Naive thymus-derived CD4-positive, alpha-beta T cell (primary cell): ENCODE measurements at places on chromosomes 6 and 20.
A peak's percentile ranks its signal among the peaks of the same experiment; 100 is the strongest.

- H3K36me3 ChIP-seq: no peaks in the 10 kb centered on the region
- DNase-seq: no peak
- H3K4me1 ChIP-seq: no peaks in the 10 kb centered on the region
- H3K27me3 ChIP-seq: no peaks in the 10 kb centered on the region
- no peak overlapping the region for H3K4me3 ChIP-seq
Observed at GRCh38 chr20:47982574-47983360, 197.5 kb upstream of the SULF2 start.

- no peak for DNase-seq
- no peaks in the 10 kb centered on the region for H3K36me3 ChIP-seq
- no peaks in the 10 kb centered on the region for H3K4me1 ChIP-seq
- H3K27ac ChIP-seq: no peak overlapping the region
- no peaks in the 10 kb centered on the region for H3K27me3 ChIP-seq
- no peak overlapping the region for H3K4me3 ChIP-seq
Observed at GRCh38 chr20:62759981-62760431, 36.3 kb upstream of the MRGBP start.

DNA sequence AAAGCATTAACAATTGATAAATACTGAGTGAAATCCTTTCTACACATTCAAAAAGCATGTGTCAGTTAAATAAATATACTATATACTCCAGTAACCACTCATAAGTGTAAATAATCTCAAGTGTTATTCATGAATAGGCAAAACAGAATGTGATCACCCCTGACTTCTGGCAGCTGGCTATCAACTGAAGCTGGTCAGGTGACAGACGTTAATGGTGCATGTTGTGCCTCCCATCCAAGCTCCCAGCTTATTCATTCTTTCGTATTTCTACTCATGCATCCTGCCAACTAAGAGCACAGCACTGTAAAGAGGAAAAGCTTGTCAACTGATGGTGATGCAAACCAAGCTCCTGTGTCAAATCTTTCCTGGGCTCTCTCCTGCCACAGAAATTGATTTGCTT lies 7.7 kb downstream of the PSMB1 start:
- H3K27ac ChIP-seq: no peak overlapping the region
- peaks cover 15% of the 10 kb centered on the region for H3K4me1 ChIP-seq
- no peaks in the 10 kb centered on the region for H3K27me3 ChIP-seq
- no peak for DNase-seq
- H3K36me3 ChIP-seq: peaks cover 72% of the 10 kb centered on the region

GRCh38 chr6:18153311-18153703 lies 1.6 kb downstream of the TPMT start:
- H3K4me3 ChIP-seq: no peak overlapping the region
- no peak overlapping the region for H3K27ac ChIP-seq
- DNase-seq: no peak

GRCh38 chr6:56659721-56660380 lies 17.2 kb upstream of the DST start:
- H3K27me3 ChIP-seq: no peaks in the 10 kb centered on the region
- no peaks in the 10 kb centered on the region for H3K36me3 ChIP-seq
- H3K27ac ChIP-seq: no peak overlapping the region
- no peaks in the 10 kb centered on the region for H3K4me1 ChIP-seq

DNA sequence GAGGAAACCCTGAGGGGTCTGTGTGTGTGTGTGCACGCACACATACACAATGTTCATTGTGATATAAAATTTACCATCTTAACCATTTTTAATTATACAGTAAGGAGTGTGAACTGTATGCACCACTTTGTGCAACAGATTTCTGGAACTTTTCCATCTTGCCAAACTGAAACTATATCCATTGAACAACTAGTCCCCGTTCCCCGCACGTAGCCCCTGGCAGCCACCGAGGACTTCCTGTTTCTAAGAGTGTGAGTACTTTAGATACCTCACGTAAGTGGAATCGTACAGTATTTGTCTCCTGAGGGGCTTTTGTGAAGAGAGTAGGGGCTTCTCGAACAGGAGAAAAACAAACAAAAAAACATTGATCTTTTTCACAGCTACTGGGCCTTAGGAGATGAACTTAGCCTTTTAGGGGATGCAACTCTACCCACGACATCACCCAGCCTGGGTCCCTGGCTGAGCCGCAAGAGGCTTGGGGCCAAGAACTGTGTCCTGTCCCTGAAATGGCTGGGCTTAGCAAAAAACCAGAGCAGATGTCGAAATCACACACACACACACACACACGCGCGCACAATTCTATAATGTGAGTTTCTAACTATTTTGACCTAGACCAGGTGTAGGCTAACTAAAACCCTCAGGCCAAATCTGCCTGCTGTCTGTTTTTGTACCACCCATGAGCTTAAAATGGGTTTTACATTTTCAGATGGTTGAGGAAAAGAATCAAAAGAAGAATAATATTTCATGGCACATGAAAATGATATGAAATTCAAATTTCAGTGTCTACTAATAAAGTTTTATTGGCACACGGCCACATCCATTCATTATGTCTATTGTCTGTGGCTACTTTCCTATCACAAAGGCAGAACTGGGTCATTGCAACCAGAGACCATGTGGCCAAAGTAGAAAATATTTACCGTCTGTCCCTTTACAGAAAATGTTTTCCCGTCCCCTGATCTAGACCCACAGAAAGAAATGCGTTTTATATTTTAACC lies 144.2 kb downstream of the EYA2 start:
- no peak overlapping the region for H3K27ac ChIP-seq
- H3K4me3 ChIP-seq: no peak overlapping the region

DNA sequence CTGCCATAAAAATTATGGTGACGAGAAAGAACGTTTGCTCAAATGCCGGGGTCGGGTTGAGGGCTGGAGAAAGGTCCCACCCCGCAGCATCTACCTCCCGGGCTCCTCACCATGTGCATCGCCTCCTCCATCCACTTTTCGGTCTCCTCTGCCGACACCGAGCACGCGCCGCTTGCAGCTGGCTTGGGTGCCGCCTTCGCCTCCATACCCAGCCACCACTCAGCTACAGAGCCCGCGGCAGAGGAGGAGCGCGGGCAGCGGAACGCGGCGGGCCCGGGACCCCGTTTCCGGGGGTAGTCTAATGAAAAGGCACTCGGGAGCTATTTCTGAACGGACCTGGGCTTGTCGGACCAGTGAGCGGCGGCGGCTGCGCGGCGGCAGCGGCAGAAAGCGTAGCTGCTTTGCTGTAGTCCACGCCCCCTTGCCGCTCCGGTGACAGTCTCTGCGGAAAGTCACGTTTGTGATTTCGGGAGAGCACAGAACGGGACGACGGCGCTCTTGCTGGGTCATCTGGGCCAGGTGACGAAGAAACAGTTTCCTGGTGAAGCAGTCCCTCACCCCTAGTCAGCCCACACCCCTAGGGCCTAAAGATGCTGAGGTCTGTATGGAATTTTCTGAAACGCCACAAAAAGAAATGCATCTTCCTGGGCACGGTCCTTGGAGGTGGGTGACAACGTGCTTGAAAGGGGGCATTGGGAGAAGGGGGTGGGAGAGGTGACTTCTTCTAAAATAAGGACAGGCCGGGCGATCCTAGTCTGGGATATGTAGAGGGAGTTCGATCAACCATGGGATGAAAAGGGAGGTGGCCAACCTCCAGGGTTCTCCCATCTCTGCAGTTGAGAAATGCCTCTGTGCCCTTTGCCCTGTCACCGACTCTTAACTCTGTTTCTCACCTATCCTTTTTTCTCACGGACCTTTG lies at the start of the genes ADAT2 and PEX3:
Gene ADAT2 (minus strand): TSS at position 243 of the 919 bp plus-strand sequence. CDS start 37 bp downstream, at position 206.
Gene PEX3 (plus strand): TSS at position 353 of the 919 bp plus-strand sequence. CDS start 238 bp downstream, at position 591.
- peak within 1 kb of the TSS; percentile 89 for H3K4me3 ChIP-seq
- H3K27ac ChIP-seq: peak within 1 kb of the TSS; percentile 80
- H3K36me3 ChIP-seq: no peaks in the 10 kb centered on the region
- H3K4me1 ChIP-seq: peaks cover 18% of the 10 kb centered on the region

- no peak overlapping the region for H3K4me3 ChIP-seq
- H3K36me3 ChIP-seq: no peaks in the 10 kb centered on the region
- H3K27ac ChIP-seq: no peak overlapping the region
- no peaks in the 10 kb centered on the region for H3K27me3 ChIP-seq
Observed at GRCh38 chr20:58503668-58504067, 11.5 kb downstream of the APCDD1L start.

- H3K27me3 ChIP-seq: no peaks in the 10 kb centered on the region
- H3K4me1 ChIP-seq: no peaks in the 10 kb centered on the region
- H3K36me3 ChIP-seq: no peaks in the 10 kb centered on the region
- no peak for DNase-seq
Observed at GRCh38 chr20:42366626-42367025, 748.4 kb upstream of the CHD6 start.

DNA sequence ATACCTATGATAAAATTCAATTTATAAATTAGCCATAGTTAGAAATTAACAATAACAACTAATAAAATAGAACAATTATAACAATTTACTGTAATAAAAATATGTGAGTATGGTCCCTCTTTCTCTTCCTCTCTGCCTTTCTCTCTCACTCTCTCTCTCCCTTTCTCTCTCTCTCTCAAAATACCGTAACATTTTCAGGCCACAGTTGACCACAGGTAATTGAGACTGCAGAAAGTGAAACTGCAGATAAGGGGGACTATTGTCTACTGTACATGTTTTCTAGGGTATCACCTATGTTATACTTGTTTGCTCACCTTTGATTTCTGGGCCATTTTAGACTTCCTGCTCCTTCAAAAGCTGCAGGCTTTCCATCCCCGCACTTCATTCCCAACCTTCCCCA lies 46.8 kb downstream of the LY86 start:
- no peaks in the 10 kb centered on the region for H3K27me3 ChIP-seq
- H3K4me1 ChIP-seq: no peaks in the 10 kb centered on the region
- no peaks in the 10 kb centered on the region for H3K36me3 ChIP-seq

GRCh38 chr6:97102145-97102790 lies 177.7 kb downstream of the KLHL32 start:
- DNase-seq: no peak
- H3K4me1 ChIP-seq: no peaks in the 10 kb centered on the region
- H3K4me3 ChIP-seq: no peak overlapping the region

DNA sequence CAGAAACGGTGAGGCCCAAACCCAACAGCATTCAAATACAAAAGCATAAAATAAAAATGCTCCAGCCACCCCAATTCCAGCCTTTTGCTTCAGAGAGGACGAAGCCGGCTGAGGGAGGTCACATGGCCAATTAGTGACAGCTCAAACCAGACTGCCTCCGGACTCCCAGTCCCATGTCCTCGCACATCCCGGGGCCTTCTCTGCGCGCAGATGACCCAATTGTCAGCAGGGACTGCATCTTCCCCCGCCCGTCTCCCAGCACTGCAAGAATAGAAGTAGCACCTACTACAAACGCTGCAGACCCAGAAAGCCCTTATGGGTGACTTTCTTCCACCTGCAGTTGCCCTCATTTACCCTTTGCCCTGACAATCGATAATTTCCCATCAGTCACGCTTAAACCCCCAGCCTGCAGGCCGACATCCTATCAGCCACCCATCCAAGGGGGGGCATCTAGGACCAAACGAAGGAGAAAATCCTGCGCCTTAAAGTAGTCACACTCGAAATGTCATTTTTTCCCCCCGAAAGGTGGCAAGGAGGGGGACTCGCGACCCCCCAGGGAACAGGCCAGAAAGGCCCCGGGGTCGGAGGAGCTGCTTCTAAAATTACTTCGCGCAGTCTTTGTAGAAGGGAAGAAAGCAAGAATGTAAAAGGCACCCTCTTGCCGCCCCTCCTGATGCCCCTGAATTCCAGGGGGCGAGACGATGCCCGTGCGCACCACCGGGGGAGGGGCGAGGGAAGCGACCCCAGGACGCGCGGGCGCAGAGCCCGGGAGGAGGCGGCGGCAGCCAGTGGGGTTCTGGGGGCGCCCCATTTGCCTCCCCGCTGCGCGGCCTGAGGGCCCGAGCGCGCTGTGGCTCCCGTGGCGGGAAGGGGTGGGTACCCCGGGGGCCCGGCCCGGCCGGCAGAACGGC lies 792 bp downstream of the SLC23A2 start:
- H3K36me3 ChIP-seq: no peaks in the 10 kb centered on the region
- H3K4me1 ChIP-seq: peaks cover 14% of the 10 kb centered on the region
- peak overlapping the region; percentile 70 for H3K27ac ChIP-seq
- peak overlapping the region; percentile 93 for H3K4me3 ChIP-seq
- no peak for DNase-seq
- H3K27me3 ChIP-seq: no peaks in the 10 kb centered on the region

DNA sequence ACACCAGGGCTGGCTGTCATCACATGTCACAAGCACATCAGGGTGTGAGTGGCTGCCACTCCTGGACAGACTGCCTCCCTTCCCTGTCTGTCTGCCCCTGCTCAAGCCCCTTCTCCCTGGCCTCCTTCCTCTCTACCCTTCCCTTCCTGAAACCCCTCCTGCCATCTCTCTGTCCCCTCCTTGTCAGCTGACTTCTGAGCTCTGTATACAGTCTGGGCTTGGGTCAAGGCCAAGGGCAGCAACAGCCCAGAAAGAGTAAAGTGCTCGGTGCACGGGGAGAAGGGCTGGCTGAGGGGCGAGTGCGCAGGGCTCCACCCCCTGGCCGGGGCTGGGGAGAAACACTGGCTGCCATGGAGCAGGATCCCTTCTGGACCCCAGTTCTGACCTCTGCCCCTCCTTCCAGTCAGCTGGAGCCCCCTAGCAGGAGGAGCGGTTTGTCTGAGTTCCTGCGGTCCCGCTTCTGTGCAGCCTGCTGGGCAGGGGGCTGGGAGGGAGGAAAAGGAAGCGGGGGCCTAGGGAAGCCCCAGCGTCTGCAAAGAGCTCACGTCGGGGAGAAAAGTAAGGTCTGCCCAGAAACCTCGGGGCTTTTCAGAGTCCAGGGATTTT lies 2.0 kb downstream of the LKAAEAR1 start:
- DNase-seq: no peak
- no peak overlapping the region for H3K4me3 ChIP-seq
- no peaks in the 10 kb centered on the region for H3K36me3 ChIP-seq
- no peaks in the 10 kb centered on the region for H3K27me3 ChIP-seq
- peaks cover 23% of the 10 kb centered on the region for H3K4me1 ChIP-seq

GRCh38 chr6:29744131-29744530 lies 20.9 kb downstream of the HLA-F start:
- no peak for DNase-seq
- H3K36me3 ChIP-seq: no peaks in the 10 kb centered on the region
- no peaks in the 10 kb centered on the region for H3K27me3 ChIP-seq
- no peak overlapping the region for H3K27ac ChIP-seq

- no peak for DNase-seq
- no peaks in the 10 kb centered on the region for H3K36me3 ChIP-seq
- no peak overlapping the region for H3K4me3 ChIP-seq
- no peaks in the 10 kb centered on the region for H3K27me3 ChIP-seq
Observed at GRCh38 chr20:1423625-1424106, 30.8 kb upstream of the FKBP1A start.

- no peak overlapping the region for H3K27ac ChIP-seq
- no peaks in the 10 kb centered on the region for H3K4me1 ChIP-seq
- H3K4me3 ChIP-seq: no peak overlapping the region
- DNase-seq: no peak
- H3K36me3 ChIP-seq: no peaks in the 10 kb centered on the region
- H3K27me3 ChIP-seq: no peaks in the 10 kb centered on the region
Observed at GRCh38 chr20:62358171-62359042, 8.7 kb downstream of the LAMA5 start.

- H3K27me3 ChIP-seq: no peaks in the 10 kb centered on the region
- H3K27ac ChIP-seq: no peak overlapping the region
Observed at GRCh38 chr6:117138425-117138824, 126.9 kb upstream of the VGLL2 start.

GRCh38 chr6:110053395-110054240 lies 75.5 kb downstream of the GPR6 start:
- no peaks in the 10 kb centered on the region for H3K36me3 ChIP-seq
- no peak overlapping the region for H3K27ac ChIP-seq
- H3K4me1 ChIP-seq: no peaks in the 10 kb centered on the region
- H3K4me3 ChIP-seq: no peak overlapping the region
- no peaks in the 10 kb centered on the region for H3K27me3 ChIP-seq
- DNase-seq: peak; percentile 17

- no peak overlapping the region for H3K27ac ChIP-seq
- H3K36me3 ChIP-seq: no peaks in the 10 kb centered on the region
- DNase-seq: no peak
Observed at GRCh38 chr20:60648556-60648955, 603.5 kb upstream of the CDH4 start.
